ENCODE measurements at places on chromosomes 2 and 18.

- no peak for DNase-seq
Observed at GRCh38 chr2:23359631-23360567, 25.1 kb upstream of the KLHL29 start.

DNA sequence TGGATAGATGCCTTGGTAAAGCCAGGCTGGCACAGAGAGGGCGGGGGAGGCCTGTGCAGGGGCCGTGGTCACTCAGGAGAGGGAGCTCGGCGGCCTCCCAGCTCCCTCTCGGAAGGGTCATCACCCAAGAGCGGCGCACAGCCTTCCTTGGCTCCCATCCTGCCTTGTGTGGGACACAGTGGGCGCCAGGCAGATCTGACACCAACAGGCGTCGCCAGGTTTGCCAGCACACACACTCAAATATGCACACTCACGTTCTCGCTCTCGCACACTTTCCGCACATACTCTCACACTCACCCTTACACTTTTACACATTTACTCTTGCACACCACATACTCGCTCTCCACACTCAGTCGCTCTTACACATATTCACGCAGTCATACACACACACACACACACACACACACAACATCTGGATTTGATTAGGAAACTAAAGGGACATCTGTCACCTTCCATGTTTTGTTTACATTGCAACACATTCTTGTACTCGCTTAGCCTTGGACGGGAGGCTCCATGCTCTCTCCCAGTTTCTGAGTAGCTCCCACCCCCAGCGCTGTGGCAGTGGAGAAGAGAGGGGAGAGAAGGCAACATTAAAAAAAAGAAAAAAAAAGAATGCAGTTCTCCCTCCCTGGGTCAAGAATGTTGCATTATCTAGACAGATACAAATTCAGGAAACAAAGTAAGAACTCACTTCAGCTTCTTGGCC is 10.5 kb downstream of the CHMP1B start:
- no peak for DNase-seq

DNA sequence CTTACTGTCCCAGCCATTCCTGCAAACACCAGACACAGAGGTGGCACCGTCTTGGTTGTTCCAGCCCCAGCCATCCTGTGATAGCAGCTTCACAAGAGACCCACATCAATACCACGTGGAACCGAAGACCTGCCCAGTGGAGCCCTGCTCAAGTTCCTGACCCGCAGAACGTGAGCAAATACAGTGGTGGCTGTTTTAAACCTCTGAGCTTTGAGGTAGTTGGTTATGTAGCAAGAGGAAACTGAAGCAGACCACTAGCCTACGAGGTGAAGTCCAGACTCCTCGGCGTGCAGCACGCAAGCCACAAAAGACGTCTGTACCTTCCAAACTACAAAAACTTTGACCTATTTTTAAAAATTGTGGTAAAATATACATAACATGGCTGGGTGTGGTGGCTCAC is 96.1 kb upstream of the ODC1 start:
- no peak for DNase-seq

GRCh38 chr2:80303909-80304837 is at the start of gene LRRTM1:
Gene LRRTM1 (minus strand): TSS chr2:80304752. CDS start chr2:80303819, 933 bp downstream.
- peak; percentile 36 for DNase-seq

GRCh38 chr2:214451516-214452275 is 40.8 kb downstream of the VWC2L start:
- DNase-seq: no peak

GRCh38 chr18:79438898-79439627 is 43.3 kb downstream of the NFATC1 start:
- no peak for DNase-seq

GRCh38 chr2:202187570-202187969 is 50.8 kb downstream of the SUMO1 start:
- DNase-seq: peak; percentile 96

DNA sequence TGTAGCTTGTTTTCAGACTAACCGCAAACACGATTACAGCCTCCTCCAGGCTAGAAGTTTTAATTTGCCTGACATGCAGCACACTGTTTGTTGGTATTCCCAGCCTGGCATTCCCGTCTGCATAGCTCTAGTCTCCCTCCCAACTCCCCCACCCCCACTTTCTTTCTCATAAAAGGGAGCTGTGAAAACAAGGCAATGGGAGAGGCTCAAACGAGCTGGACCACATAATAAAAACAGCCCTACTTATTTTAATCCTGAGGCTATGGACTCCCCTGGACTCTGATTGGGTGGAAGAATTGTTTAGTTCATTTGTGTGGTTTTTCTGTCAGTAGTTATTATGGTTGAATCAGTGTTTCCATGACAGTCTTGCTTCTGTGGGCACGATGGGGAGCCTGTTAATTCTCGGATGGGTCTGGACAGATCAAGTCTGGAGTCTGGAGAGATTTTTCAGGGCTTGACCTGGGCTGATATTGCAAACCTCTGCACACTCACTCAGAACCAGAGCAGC is 1.2 kb downstream of the STON1 start:
- DNase-seq: peak; percentile 74

GRCh38 chr2:220114443-220114842 is 487.0 kb downstream of the SLC4A3 start:
- DNase-seq: no peak

DNA sequence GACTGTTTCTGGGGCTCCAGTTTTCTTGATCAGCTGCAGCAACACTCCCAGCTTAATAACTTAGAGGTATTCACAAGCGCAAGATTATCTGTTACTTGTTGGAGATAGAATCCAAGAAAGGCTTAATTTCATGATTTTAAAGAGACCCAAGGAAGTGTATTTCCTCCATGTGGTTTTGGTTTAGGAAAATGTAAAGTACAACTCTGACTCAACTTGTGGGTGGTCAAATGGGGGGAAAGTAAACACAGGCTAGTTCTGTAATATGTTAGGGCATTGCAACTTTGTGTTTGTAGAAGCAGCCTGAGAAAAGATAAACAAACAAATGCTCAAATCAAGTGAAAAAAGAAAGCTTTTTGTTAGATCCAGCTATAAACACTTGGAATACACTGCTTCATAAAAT is 90.1 kb upstream of the COL3A1 start:
- no peak for DNase-seq

DNA sequence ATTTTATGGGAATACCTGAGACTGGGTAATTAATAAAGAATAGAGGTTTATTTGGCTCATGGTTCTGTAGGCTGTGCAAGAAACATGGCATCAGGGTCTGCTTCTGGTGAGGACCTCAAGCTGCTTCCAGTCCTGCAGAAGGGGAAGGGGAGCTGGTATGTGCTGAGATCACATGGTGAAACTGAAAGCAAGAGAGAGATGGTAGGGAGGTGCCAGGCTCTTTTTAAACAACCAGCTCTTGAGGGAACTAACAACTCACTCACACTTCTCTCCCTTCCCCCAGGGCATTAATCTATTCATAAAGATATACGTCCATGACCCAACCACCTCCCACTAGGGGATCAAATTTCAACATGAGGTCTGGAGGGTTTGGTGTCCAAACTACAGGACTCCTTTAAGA is 40.1 kb downstream of the AGPS start:
- no peak for DNase-seq

DNA sequence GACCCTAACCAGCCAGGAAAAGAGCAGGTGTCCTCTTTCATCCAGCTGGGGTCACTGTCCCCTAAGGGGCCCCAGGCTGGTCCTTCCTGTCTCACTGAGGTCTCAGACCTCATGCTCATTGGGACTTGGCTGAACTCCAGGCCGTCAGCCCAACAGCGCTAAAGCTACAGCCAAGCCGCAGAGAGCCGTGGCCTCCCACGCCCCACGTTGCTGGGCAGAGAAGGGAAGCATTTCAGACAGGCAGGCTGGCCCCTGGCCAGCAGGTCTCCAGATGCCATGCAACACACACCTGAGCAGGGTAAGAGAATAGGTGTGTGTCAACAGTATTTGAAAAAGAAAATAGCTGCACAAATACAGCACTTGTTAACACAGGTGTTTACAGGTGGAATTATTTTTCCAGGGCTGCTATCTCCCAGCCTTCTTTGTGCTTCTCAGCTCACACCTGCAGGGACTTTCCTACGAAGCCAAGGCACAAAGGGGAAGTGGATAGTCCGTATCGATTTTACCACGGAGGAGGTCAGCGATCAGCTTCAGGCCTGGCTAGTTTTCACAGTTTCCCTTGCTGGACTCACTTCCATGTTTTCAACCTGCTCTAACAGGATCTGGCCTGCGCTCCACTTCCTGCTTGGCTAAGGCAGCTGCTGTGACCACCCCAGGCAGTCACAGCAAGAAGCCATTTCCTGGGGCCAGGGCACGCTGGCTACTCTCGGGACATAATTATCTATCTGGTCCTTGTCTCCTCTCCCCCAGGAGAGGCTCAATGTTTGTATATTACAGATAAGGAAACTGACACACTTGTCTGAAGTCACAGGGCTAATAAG is 156.1 kb upstream of the ID2 start:
- peak; percentile 88 for DNase-seq

DNA sequence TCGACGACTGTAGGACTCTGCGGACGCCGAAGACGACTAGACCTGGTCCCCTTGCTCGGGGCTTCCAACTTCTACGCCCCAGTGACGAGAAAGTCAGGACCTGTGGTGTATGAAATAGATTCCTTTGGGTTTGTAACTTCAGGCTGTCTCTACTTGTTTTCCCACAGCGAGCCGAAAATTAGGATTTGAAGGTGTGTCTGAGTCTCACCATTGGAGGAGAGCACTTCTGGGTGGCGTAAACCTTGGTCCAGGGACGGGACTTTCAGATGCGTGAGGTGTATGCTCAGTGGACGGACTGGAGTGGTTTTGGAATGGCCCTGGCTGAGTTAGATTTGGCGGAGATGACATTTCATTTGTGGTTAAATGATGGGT is 1.3 kb downstream of the BIRC6 start:
- peak; percentile 38 for DNase-seq

- no peak for DNase-seq
Observed at GRCh38 chr2:57793310-57793709, 253.3 kb upstream of the VRK2 start.

DNA sequence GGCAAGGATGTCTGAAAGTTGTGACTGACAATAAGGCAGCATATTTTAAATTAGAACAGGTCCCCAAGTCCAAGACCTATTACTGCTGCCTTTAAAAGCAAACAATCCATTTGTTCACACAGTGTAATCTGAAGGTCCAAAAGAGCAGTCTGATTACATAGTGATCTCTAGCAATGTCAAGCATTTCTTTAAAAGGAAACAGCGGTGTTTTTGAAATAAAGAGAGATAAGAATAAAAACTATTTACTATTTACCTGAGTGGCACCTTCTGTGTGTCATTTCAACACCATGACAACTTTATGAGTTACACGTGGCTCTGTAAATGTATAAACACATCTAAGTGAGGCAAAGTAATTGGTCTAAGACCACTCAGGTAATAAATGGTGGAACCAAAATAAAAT is 1009.9 kb upstream of the CNTNAP5 start:
- DNase-seq: no peak
